ENCODE measurements at places on chromosomes 2 and 18. TPM values are rescaled to one million over a fixed set of nuclear protein-coding genes. Genes with fewer than 3 reads are reported as not detected.

KIF1A gene
- 0.33 TPM for total RNA-seq

IMP4 gene
- total RNA-seq, result 117 TPM

MTHFD2 gene
- 233 TPM for total RNA-seq

FLACC1 gene
- 1.3 TPM for total RNA-seq

ZAP70 gene
- 0.13 TPM for total RNA-seq
